ENCODE measurements at places on chromosomes 3 and 15.

DNA sequence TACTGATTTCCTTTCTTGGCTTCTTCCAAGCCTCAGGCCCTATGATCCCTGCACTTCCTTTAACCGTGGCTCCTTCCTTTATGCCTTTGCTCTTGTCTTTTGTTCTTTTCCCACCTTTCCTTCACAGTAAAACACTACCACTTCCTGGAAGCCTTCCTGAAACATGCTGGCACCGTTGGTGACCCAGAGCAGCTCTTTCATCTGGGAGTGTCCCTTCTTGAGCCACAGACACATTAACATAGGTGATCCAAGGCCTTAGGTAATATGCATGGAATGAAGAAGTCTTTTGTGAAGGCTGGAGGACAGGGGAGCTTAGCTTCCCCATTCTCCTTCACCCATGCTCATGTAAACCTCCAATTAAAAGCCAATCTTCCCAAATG lies 39.4 kb downstream of the AMOTL2 start:
- DNase-seq: no peak

DNA sequence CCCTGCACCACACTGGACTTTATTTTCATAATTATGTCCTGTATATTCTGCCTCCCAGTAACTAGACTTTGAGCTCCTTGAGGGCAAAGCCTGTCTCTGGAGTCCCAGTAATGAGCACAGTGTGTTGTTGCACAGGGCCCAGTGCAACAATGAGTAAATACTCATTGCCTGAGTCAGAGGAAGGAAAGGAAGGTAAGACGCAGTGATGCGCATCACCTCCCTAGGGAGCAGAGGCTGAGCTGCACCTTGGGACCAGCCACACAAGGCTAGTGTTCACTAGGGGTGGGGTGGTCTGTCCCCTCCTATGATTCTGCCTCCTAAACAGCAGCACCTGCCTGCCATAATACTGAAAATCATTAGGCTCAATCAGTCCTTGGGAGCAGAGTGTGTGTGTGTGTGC lies 86.6 kb upstream of the ADAMTSL3 start:
- no peak for DNase-seq

DNA sequence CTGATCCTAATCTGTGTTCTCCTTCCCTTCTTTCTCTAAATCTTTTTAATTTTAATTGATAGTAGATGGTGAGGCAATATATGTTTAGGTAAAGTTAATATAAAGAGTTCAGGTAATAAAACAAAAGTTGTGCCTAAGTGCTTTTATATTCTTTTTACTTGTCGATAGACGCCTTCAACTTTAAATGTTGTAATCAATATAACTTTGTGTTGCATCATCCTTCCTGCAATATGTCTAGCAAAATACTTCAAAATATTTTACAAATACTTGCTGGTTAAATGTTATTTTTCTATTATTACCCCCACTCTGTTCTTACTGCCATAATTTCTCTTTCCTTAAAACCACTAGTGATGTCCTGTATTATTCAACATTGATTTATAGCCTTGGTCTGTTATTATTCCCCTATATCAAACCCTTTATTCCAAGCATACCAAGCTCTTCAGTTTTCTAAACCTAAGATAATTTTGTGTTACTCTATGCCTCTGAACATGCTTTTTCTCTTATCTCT lies 92.4 kb downstream of the NAALADL2 start:
- DNase-seq: no peak

GRCh38 chr15:69081310-69082004 lies 67.0 kb downstream of the NOX5 start:
- no peak for DNase-seq

DNA sequence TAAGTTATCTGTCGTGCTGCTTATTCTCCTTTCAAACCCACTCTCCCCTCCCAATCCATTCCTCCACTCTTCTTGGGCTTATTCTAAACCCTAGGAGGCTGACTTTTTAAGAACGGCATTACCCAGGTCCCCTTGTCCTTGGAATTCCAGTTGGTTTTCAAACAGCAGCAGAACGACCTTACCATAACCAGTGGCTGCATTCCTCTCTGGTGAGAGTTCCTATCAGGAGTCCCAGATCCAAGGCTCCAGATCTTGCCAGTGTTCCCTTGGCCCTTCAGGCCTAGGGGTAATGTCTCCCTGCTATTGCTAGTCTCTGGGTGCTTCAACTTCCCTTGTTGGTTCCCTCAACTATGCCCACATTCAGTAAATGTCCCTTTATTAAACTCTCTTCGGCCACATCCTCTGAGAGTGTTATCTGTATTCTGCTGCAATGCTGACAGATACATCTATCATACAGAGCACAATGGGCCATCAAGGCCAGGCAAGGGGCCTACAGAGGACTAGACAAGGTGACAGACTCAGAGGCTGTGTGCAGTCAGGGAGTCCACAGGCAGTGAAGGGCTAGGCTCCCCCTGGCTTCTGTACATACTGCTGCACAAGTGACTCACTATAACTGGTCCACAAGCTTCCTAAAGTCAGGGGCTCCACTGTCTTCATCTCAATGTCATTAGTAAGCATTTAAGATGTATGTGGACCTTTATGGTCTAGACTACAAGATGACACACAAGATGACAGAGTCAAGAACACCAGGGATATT lies 10.1 kb downstream of the LYSMD2 start:
- no peak for DNase-seq

- DNase-seq: no peak
Measured at GRCh38 chr15:84685304-84685703, 27.3 kb upstream of the NMB start.

- DNase-seq: no peak
Measured at GRCh38 chr15:43911235-43911781, 84.5 kb downstream of the WDR76 start.

DNA sequence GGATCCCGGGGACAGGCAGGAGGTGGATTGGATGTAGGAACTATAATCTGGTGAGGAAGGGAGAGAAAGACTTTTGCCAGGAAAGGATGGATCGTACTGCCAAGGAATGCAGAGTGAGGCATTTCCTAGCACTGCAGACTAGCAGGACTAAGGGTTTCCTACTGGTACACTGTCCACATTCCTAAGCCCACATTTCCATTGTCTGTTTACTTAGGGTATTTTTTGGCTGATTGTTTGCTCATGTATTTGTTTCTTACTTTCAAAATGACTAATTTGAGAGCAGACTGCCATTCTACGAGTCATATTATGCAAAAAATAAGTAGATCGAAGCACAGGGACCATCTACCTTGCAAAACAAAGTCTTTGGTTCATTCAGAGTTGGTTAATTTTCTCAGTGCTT lies 1029.5 kb upstream of the NR2F2 start:
- DNase-seq: no peak

DNA sequence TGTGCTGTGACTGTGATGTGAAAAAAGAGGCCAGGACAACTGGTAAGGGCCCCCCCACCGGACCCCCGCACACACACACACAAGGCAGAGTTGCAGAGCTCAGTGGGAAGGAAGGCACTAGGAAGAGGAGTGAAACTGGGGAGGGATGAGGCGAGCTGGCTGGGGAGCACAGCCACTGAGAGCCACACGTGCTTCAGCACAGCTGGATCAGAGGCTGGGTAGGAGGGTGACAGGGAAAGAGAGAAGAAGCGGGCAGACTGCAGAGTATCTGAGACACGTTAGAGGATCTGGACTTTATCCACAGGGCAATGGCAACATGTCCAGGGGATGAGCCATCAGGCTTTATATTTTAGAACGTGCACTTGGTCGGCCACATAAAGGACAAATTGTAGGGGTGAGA lies 38.0 kb upstream of the TKT start:
- no peak for DNase-seq

DNA sequence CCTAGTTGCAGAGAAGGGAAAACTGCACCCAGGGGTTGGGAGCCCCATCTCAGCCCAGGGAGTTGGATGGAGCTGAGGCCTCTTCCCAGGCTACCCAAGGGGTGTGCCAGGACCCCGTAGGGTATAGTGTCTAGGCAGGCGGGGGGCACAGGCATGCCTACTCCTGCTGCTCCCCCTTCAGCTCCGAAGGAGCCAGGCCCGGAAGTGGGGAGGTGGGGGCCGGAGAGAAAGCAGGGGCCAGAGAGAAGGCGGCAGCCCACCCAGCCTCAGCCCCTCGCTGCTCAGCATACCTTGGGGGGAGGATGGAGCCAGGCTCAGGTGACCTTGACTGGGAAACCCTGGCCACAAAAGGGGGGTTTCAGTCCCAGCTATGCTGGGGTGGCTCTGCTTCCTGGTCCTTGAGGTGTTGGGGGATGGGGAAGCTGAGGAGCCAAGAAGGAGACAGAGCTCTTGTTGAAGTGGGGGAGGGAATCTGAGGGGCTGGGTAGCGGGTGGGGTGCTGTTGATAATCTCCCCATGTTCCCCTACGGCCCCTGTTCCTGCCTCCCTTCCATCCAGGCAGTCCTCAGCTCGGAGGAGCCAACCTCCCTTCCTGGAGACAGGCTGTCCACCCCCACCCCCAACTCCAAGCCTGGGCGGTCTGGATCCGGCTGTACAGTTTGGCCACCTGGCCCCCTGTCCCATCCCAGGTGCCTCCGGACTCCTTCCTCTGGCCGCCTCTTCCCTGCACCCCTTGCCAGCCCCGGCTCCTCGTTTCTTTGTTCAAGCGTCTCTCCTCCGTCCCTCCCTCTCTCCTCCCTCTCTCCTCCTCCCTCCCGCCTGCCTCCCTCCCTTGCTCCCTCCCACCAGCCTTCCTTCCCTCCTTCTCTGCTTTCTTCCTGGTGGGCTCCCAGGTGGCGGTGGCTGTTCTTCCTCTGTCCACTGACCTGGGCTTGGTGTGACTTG lies 1.7 kb downstream of the SEMA3F start:
- no peak for DNase-seq

- DNase-seq: no peak
Measured at GRCh38 chr3:63333815-63334214, 55.7 kb downstream of the SYNPR start.

DNA sequence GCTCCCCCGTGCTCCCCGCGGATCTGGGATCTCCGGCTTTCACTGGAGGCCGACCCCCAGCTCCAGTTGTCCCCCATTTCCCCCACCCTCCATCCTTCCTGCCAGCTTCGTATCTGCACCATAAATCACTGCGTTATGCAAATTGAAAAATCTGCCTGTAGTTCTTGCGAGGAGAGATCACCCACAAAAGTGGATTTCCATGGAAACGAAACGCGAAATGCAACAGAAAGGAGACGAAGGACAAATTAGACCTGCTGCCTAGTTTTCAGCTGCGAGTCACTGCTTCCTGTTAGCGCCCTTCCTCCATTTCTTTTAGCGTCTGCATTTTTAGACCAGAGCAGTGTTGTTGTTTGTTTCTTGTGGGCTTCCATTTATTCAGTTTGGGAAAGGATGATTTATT lies 127.1 kb upstream of the ATP10A start:
- DNase-seq: no peak

- no peak for DNase-seq
Measured at GRCh38 chr15:49718234-49718633, 97.4 kb downstream of the DTWD1 start.

GRCh38 chr15:68552344-68552743 lies 26.4 kb upstream of the CORO2B start:
- DNase-seq: no peak

DNA sequence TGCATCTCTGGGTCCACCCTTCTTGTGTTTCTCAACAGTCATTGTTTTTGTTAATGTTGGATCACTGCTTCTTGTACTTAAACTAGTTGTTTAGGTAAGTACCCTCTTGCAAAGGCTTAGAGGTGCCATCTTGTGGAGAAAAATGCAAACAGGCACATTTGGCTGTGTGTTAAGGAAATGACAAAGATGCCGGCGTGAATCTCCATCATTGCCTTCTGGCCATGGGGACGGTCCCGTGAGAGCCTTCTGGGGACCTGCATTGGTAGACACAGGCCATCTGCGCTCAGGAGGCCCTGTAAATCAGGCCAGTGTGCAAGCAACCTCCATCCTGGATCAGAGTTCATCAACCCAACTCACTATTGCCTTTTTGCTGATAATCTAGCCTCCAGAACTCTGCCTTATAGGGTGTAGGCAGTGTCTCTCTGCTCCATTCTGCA lies 158.6 kb upstream of the NR2E3 start:
- no peak for DNase-seq

GRCh38 chr3:37068031-37068430 lies 74.7 kb downstream of the MLH1 start:
- no peak for DNase-seq

DNA sequence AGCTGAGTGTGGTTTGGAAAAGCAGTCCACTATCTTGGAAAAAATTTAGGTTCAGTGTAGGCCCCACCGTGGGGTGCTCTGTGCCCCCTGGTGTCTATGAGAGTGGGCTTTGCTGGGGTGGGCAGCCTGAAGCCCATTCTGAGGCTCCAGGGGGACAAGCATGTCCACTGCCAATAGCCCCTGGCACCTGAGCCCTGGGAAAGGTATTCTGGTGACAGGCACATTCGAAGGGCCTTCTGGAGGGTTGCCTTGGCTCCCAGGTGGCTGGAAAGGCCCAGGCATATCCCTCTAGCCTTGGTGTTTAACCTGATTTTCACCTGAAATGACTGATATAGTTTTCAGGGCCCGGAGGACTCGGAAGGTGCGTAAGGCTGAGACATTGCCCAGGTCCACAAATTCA lies 36.1 kb downstream of the SCN5A start:
- DNase-seq: no peak

DNA sequence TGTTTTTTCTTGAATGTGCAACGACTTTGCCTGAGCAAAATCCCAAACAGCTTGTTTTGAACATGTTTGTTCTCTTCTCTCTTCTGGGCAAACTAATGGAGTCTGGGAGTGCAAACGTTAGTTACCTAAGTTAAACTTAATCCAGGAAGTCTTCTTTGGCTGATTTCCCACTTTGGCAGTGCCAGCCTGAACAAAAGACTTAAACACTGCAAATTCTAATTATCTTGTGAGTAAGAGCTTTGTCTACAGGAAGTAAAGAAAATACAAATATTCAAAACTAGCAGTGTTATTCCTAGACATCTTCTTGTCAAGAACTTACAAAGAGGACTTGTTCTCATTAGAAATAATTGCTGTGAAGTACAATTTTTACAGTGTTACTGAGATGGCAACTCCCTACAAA lies 16.7 kb upstream of the DENND6A start:
- no peak for DNase-seq

DNA sequence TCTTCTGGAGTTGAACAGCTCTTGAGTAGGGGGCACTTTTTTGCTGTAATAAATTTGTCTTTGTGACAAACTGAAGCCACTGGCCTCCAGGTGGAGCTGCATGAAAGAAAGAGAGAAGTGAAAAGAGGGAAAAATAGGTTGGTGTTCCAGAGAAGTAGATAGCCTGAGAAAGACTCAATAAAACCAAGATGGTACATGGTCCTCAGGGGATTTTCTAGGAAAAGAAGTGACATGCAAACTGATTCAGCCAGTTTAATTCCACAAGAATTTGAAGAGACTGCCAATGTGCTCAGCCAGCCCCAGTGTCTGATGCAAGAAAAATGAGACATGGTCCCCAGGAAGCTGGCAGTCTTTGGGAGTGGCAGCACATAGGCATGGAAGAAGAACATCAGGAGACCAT lies 152.7 kb downstream of the CD47 start:
- DNase-seq: no peak

GRCh38 chr15:70853318-70853972 lies 512 bp downstream of the LARP6 start:
- DNase-seq: no peak

- no peak for DNase-seq
Measured at GRCh38 chr15:83869341-83869740, 215.4 kb downstream of the ADAMTSL3 start.

DNA sequence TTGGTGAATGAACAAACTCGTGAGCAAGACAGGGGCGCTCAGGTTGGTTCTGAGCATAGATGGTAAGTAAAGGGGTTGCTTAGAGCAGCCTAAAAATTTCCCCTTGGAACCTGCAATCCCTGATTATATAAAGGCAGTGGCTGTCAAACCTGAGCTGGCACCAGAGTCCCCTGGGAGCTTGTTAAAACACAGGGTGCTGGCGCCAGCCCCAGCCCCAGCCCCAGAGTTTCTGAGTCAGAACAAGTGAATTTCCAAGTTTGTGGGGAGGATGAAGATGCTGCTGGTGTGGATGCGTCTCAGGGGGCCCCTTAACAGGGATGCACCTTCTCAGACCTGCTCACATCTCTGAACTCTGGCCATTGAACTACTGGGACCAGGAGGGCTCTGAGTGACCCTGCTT lies 48.2 kb downstream of the FEM1B start:
- DNase-seq: no peak

Data from cortex of kidney (tissue), 1 donor.